ENCODE measurements at places on chromosomes 1 and 21.

DNA sequence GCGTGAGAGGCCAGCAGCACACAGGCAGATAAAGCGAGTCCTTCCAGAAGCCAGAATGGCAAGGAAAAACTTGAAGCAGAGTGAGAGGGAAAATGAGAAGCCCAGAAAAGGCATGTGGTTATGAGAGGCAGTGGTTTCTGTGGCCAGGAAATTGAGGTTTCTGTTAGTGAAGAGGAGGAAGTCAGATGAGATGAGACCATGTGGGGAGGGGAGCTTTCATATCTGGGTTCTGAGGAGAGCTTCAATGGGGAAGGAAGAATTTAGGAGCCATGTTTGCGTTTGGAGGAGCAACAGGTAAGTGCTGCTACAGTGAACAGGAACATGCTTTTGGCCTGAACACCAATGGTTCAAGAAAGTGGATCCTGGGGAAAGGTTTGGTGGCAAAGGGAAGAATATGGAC, 6.1 kb upstream of the CD1A start:
- DNase-seq = no peak

DNA sequence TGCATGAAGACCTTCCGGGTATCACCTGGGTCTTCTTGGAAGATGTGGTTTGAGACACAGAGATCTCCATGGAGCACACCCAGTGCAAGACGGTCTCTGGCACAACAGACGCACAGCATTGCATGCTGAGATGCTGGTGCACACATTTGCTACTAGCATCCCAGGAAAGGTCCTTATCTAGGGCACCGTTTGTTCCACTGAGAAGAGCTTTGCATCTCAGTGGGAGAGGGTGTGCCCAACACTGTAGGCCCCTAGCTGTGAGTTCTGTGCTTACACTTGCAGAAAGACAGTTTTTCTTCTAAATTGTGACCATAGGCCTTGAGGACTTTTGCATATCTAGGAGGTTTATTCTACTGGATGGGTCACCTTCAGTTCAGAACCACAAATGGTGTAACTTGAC, 554.1 kb downstream of the MATN1 start:
- DNase-seq = no peak

DNA sequence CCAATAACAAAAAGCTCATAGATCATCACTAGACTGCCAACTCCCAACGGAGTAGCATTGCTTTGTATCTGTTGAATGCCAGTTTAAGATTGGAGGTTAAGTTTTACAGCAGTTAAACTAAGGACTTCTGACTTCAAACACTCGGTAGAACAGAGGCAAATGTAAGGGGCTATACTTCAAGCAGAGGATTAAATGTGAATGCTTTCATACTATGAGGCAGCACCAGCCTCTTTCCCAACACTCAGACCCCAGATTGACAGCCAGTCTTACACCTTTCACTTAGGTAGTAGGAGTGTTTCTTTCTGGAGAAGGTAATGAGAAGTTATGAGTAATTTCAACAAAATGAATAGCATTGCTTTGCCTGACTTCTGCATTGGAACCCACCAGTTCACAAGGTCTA, 22.8 kb downstream of the OR10R2 start:
- no peak for DNase-seq

GRCh38 chr1:1809489-1809888, 31.2 kb upstream of the NADK start:
- no peak for DNase-seq

DNA sequence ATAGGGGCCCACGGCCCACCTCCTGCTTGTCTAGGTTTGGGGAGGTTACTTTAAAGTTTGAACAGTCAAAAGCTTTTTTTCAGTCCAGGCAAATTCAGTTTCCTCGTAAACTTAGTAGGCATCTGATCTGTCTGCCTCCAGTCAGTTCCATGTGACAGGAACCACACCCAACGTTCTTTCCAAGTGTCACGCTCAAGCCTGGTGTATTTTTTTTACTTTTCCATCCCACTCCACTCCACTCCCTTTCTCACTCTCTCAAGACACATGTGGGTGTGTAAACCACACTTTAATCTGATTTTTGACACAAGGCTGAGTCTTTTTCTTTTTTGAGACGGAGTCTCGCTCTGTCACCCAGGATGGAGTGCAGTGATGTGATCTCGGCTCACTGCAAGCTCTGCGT, 60.3 kb upstream of the GPR153 start:
- no peak for DNase-seq

- DNase-seq = no peak
Measured at GRCh38 chr1:3907621-3908165, 7.6 kb upstream of the C1orf174 start.

DNA sequence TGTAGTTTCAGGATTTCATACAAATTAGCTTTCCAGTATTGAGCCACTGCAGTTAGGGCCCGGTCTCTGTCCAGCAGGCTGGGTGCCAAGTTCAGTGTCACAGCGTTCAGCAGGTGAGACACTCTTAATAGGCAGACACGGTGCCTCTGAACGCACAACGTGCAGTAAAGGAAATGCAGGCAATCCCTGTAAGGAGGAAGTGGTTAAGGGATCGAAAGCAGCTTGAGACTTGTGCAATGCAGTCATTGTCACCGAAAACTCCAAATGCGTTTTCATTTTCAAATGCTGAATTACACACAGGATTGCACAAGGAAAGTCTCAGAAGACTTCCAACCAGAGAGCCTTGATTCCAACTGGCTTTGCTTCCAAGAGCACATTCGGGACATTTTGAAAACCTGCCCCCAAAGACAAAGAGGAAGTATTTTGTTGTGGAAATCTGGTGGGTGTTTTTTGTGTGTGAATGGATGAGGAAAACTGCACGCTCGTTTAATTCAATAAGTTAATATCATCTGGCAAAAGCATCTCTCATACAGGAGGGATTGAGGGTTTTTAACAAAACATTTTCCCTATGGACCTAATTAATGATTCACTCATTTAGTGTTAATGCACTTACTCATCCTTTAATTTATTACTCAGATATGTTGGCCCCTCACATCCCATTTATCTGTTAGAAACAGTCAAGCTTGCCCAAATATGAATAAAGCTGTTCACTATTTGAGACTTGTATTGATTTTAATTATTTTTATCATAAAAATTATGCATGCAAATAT, 61.6 kb downstream of the PTGS2 start:
- DNase-seq = no peak

GRCh38 chr1:110218739-110219138, 8.6 kb downstream of the KCNC4 start:
- DNase-seq = no peak
